ENCODE measurements at places on chromosomes 7 and 10. TPM values are rescaled to one million over a fixed set of nuclear protein-coding genes. Genes with fewer than 3 reads are reported as not detected.

SPACDR gene
- total RNA-seq = 1.0 TPM

CCZ1 gene
- 96.8 TPM for total RNA-seq

LRRN3 gene
- total RNA-seq = 93.6 TPM

CBLL1 gene
- 43.3 TPM for total RNA-seq

ZNF804B gene
- total RNA-seq = not detected

GAD2 gene
- total RNA-seq = not detected

ANKRD61 gene
- total RNA-seq = 0.16 TPM

CPVL gene
- not detected for total RNA-seq

DNA sequence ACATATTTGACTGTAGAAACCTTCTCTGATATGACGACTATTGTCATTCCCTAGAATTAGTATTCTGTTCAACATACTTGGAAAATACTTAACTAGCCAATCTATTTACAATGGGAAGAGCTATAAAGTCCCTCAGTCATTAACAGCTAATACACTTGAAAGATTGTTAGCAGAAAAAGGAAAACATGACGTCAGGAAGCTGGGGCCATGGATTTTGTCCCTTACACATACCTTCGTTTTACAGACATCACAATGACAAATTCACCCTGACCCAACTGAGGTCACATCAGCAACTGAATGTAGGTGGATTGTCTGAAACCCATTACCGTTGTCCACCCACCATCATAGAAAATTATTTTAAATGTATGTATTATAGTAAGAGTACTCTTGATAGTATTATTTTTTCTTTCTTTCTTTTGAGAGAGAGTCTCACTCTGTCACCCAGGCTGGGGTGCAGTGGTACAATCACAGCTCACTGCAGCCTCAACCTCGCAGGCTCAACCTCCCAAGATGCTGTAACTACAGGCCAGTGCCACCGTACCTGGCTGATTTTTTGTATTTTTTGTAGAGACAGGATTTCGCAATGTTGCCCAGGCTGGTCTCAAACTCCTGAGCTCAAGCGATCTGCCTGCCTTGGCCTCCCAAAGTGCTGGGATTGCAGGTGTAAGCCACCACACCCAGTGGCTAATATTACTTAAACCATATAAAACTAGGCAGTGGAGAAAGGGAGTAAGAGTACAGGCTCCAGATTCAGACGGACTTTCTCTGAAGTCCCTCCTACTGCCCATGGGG is 497.0 kb upstream of the C7orf33 start:
- H3K27ac ChIP-seq = no peak overlapping the region
- H3K4me3 ChIP-seq = no peak overlapping the region
- peaks cover 12% of the 10 kb centered on the region for H3K27me3 ChIP-seq
- no peaks in the 10 kb centered on the region for H3K36me3 ChIP-seq
- no peaks in the 10 kb centered on the region for H3K4me1 ChIP-seq

GRCh38 chr7:92799446-92800211 is 36.7 kb downstream of the CDK6 start:
- H3K27ac ChIP-seq = no peak overlapping the region
- no peaks in the 10 kb centered on the region for H3K27me3 ChIP-seq
- DNase-seq = no peak
- peaks cover 19% of the 10 kb centered on the region for H3K36me3 ChIP-seq
- H3K4me3 ChIP-seq = no peak overlapping the region

- peaks cover 8% of the 10 kb centered on the region for H3K27me3 ChIP-seq
- no peaks in the 10 kb centered on the region for H3K36me3 ChIP-seq
- H3K4me3 ChIP-seq = no peak overlapping the region
- no peak overlapping the region for H3K27ac ChIP-seq
- DNase-seq = no peak
Observed at GRCh38 chr10:45160271-45160670, 155.1 kb downstream of the OR13A1 start.

DNA sequence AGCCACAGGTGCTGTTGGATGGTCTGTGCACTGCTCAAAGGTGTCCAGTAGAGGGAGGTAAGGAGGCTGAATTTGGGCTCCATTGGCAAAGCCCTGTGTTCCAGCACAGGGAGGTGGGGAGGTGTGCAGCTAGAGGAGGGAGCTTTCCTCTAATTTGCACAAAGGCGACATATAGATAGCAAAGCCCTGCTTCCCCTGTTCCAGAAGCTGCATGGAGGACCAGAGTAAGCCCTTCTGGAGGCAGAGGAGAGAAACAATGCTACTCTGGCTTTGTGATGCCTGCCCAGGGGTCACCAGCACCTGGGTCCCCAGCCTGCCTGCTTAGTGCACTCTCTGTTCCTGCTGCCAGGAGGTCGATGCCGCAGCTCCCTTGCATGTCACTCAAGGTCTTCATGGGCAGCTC is 3.4 kb upstream of the ARHGAP22 start:
- H3K27ac ChIP-seq = no peak overlapping the region
- H3K27me3 ChIP-seq = peaks cover 53% of the 10 kb centered on the region

DNA sequence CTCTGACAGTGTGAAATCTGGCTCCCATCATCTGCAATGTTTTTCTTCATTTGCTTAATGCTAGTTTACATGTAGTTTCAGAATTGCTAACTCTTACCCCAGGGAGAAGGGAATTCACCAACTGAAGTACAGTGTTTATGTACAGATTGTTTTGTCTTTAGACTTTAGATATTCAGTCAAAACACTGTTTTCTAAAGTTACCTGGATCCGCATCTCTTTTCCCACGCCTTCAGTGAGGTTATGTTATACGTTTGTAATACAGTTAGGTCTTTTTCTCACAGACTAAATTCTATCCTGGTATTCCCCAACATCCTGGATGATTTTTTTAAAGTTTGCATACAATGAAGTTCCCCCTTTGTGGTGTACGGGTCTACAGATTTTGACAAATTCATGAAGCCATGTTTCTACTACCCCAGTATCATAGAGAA is 3.2 kb upstream of the LYZL1 start:
- H3K4me1 ChIP-seq = no peaks in the 10 kb centered on the region
- H3K27ac ChIP-seq = no peak overlapping the region
- H3K36me3 ChIP-seq = no peaks in the 10 kb centered on the region
- H3K4me3 ChIP-seq = no peak overlapping the region
- DNase-seq = no peak
- H3K27me3 ChIP-seq = peaks cover 34% of the 10 kb centered on the region

GRCh38 chr10:121332829-121333765 is 265.1 kb downstream of the FGFR2 start:
- no peaks in the 10 kb centered on the region for H3K27me3 ChIP-seq
- H3K4me3 ChIP-seq = no peak overlapping the region
- H3K27ac ChIP-seq = no peak overlapping the region

GRCh38 chr7:2969398-2970306 is 74.0 kb downstream of the CARD11 start:
- H3K4me1 ChIP-seq = peaks cover 31% of the 10 kb centered on the region
- no peak for DNase-seq
- H3K27ac ChIP-seq = no peak overlapping the region
- H3K27me3 ChIP-seq = no peaks in the 10 kb centered on the region
- H3K36me3 ChIP-seq = peaks cover 50% of the 10 kb centered on the region

DNA sequence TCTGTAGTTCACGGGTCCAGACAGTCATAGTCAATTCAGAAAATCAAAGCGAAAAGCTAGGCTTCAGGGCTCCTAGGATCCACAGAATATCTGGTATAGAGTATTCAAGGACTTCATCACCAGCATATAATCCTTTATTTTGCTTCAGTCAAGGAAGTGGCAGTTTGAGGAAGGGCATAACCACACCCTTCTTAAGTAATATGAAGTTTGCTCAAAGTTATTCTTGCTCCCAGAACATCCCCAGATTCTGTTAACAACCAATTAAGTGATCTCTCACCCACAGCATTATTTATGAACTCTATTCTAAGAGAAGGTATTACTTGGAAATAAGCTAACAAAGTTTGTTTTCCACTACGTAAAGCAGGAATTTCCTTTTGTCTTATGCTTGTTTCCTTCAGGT is 13.2 kb downstream of the CWF19L1 start:
- no peaks in the 10 kb centered on the region for H3K4me1 ChIP-seq

DNA sequence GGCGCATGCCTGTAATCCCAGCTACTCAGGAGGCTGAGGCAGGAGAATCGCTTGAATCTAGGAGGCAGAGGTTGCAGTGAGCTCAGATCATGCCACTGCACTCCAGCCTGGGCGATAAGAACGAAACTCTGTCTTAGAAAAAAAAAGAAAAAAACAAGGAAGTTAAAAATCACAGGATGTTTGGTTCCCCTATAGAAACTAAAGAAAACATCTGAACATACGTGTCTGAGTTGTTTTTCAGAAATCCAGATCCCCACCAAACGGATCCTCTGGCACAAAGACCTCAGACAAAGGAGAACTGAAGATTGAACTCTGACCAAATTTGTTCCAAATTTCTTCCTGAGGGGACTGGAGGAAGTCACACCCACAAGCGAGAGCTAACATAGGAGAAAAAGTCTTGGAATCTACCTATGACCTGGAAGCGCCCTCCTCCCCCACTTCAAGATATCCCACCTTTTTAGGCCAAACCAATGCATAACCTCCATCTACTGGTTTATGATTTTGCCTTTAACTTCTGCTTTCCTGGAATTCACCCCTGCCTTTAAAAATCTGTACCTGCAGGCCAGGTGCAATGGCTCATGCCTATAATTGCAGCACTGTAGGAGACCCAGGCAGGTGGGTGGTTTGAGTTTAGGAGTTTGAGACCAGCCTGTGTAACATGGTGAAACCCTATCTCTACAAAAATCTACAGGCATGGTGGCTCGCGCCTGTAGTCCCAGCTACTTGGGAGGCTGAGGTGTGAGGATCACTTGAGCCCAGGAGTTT is 19.7 kb upstream of the SIRT1 start:
- H3K4me1 ChIP-seq = no peaks in the 10 kb centered on the region
- H3K27ac ChIP-seq = no peak overlapping the region
- H3K4me3 ChIP-seq = no peak overlapping the region
- H3K36me3 ChIP-seq = peaks cover 1% of the 10 kb centered on the region
- no peaks in the 10 kb centered on the region for H3K27me3 ChIP-seq

DNA sequence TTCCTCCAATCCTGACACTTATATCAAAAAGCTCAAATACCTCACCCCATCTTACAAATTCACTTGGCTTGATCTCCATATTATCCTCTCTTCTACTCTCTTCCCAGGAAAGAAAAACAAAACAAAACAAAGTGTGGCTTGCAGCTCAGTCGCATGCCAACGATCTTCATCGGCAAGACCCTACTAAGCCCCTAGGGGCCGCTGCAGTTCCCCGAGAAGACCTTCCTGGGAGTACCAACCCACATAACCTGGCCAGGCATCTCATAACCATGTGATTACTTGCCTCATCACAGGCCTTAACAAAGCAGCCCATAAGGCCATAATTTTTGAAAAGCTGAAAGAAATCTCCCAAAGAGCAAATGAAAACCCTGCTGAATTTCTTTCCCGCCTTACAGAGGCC is 103.7 kb downstream of the ZNF92 start:
- H3K4me1 ChIP-seq = peaks cover 31% of the 10 kb centered on the region
- peaks cover 15% of the 10 kb centered on the region for H3K36me3 ChIP-seq
- H3K27me3 ChIP-seq = no peaks in the 10 kb centered on the region
- no peak overlapping the region for H3K4me3 ChIP-seq
- no peak overlapping the region for H3K27ac ChIP-seq

GRCh38 chr7:1924258-1924817 is 254.3 kb downstream of the ELFN1 start:
- H3K27me3 ChIP-seq = no peaks in the 10 kb centered on the region
- H3K27ac ChIP-seq = peak overlapping the region; percentile 22
- peak overlapping the region; percentile 6 for H3K4me3 ChIP-seq
- no peak for DNase-seq

DNA sequence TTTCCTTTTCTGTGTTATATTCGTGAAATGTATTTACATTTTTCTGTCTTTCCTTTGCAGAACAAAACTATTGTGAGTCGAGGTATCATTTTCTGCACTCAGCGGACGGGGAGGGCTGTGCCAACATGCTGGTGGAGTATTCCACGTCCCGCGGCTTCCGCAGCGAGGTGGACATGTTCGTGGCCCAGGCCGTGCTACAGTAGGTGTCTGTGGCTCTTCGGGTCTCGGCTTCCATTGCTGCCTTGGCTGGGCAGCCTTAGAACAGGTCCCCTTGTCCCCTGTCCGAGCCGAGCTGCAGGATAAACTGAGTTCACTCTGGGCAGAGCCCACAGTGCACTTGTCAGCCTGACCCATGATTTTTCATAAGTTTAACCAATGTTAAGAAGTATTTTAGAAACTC is 14.5 kb downstream of the GET4 start:
- no peak overlapping the region for H3K27ac ChIP-seq
- DNase-seq = no peak
- no peak overlapping the region for H3K4me3 ChIP-seq
- peaks cover 30% of the 10 kb centered on the region for H3K36me3 ChIP-seq

- H3K27ac ChIP-seq = no peak overlapping the region
- H3K36me3 ChIP-seq = peaks cover 5% of the 10 kb centered on the region
- no peak overlapping the region for H3K4me3 ChIP-seq
- peaks cover 23% of the 10 kb centered on the region for H3K27me3 ChIP-seq
- no peak for DNase-seq
- no peaks in the 10 kb centered on the region for H3K4me1 ChIP-seq
Observed at GRCh38 chr10:77949167-77949566, 22.6 kb upstream of the DLG5 start.

All from activated naive CD8-positive, alpha-beta T cell treated with anti-CD3 and anti-CD28 coated beads for 36 hours (primary cell).